ENCODE measurements at places on chromosomes 1 and 21.

DNA sequence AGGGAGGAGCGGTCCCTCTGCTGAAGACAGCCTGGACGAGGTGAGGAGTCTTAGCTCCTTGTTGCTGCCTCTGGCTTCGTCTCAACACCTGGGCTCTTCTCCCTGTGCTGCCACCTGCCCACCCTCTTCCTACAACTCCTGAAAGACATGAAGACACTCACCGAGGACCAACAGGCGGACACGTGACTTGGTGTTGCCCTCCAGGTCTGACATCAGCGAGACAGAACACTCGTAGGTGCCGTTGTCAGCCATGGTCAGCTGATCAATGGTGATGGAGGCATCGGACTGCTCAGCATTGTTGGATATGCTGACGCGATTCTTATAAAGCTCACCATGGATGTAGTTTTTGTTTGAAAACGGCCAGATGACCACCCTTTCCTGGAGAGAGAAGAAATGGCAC lies 21.4 kb downstream of the GPA33 start:
- DNase-seq: no peak

GRCh38 chr1:203778146-203778545 lies 13.2 kb downstream of the LAX1 start:
- no peak for DNase-seq

- DNase-seq: no peak
These were observed 14.0 kb upstream of the DISC1 start for GRCh38 chr1:231612393-231613089.

GRCh38 chr1:23799570-23800399 lies 769 bp downstream of the GALE start:
- no peak for DNase-seq

DNA sequence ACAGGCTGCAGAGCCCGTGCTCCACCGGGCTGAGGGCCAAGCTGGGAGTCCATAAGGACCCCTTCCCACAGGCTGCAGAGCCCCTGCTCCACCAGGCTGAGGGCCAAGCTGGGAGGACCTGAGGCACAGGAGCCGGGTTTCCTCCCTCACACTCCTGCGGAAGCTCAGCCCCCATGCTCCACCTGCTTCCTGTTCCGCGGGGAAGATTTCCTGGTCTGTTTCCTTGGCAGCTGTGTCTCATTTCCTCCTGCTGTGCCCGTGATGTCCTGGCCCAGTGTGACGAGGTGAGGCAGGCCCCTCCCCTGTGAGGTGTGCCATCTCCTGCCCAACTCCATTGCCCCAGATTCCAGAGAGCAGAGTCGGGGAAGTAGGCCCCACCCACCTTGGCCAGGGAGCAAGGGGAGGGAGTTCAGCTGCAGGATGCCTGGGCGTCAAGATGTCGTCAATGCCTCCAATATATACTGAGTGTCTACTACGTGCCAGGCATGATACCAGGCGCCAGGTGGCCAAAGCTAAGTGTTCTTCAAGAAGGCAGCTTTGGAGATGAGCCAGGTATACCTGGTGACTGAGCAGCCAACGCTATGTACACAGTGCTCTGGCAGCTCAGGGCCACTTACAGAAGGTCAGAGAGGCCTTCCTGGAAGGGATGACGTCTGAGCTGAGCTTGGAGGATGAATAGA lies 58.8 kb downstream of the NAV1 start:
- no peak for DNase-seq
